ENCODE measurements at places on chromosomes 6 and 20.

- no peak for DNase-seq
Measured at GRCh38 chr6:116102873-116103272, 2.2 kb downstream of the NT5DC1 start.

DNA sequence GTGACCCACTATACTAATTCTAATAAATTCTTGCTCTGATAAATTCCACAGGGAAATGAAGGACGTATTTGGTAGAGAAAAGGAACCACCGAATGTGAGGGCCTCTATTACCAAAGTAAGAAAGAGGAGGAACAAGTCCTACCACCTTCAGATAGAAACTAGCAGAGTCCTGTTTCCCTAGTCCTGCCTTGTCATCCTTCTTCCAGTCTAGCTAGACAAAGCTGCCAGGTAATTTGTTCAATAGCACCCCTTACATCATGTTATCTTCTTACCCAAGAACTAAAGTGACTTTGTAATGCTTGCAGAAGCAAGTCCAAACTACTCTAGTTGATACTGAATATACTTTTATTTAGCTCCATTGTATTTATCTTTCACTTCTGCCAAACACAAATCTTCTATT lies 29.3 kb upstream of the FAM83B start:
- no peak for DNase-seq

DNA sequence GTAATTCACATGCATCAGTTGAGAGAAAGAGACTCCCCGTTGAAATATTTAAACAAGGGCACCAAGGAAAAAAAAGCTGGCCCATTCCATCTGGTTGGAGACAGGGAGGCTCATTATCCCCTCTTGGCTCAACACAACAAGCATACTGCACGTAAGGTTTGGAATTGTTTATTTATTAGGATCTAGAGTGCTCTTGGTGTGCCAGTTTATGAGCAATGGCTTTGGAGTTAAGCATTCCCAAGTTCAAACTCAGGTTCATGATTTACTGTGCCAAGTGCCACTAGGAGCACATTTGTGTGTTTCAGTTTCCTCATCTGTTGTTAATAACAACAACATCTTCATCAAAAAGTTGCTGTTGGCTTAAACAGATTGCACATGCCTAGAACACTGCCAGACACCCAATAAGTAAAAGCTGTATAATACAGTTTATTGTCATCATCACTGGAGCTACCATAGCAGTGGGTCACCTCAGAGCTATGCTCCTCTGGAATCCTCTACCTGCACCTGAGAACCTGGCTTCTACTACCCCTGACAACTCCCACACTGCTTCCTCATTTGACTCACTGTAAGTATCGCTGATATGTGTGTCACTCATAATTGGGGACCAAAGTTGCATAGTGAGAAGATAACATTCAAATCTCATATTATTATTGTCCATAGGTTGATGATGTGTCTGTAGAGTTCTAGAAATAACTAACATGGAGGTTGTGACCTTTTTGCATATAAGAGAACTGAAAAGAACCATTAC lies 5.4 kb downstream of the SLC17A3 start:
- DNase-seq, result no peak

DNA sequence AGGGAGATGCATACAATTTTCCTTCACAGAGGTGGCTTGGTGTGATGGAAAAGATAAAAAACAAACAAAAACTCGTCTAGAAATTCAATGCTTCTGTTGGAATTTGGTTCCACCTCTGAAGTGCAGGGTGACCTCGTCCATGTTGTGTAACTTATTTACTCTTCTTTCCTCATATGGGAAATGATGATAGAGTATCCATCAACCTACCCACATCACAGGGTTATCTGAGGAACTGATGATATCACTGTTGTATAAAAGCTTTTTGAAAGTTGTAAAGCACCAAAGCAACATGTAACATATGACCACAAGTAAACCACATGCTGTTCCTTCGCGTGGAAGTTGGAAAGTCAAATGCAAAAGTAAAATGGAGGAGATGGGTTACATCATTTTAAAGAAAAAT lies 212.0 kb upstream of the SGK1 start:
- no peak for DNase-seq

DNA sequence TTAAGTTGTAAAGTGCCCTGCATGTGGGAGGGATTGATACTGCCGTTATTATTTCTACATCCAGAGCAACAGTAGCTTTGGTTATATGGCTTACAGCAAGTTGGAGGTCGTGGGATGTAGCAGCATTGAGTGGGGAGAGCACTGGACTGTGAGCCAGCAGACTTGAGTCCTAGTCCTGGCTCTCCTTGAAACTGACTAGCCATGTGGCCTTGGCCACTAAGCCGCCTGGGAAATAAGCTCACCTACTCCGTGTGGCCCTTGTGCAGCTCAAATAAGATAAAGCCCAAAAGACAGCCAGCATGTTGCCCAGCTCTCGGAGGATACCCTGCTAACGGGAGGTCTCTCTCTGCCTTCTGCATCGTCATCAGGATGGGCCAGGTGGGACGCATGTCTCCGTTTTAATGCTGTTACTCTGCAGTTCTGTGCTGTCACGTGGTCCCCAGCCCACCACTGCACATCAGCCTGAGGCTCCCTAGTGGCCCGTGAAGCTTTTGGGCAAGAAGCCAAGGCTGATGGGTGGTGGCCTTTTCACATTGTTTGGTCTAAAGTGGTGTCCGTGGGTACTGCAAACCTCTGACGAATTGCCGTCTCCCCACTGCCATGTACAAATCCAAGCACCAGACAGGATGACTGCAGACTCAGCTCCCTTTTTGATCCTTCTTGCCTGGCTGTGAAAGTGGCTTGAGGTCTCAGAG lies 7.9 kb downstream of the EPB41L1 start:
- no peak for DNase-seq

- no peak for DNase-seq
Measured at GRCh38 chr6:154865291-154865690, 129.8 kb upstream of the TIAM2 start.

DNA sequence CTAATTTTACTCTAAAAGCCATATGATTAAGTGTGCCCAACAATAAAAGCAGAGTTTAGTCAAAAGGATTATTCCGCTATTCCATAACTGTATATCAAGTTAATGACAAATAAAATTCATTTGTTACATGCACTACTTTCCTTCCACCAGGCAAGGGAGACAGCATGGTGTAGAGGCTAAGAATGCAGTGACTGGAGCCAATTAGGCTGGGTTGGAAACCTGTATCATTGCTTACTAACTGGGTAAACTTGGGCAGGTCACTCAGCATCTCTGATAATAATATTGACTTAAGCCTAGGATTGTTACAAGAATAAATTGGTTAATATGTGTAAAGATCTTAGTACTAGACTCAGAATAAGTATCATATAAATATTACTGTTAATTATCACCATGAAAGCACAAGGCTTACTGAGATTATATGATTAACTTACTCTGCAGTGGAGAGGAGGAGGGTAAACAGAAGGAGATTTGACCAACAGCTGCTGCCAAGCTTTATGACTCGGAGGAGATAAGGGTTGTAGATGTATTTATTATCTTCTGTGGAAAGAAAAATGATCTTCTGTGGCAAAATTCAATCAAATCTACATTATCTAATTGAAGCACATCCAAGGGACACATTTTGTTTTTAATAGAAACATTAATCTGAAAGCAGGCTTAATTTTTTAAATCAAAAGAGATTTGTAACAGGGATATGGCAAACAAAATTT lies 1459.9 kb downstream of the GRIK2 start:
- no peak for DNase-seq

GRCh38 chr6:44021589-44022295 lies 105.5 kb downstream of the MRPL14 start:
- no peak for DNase-seq

DNA sequence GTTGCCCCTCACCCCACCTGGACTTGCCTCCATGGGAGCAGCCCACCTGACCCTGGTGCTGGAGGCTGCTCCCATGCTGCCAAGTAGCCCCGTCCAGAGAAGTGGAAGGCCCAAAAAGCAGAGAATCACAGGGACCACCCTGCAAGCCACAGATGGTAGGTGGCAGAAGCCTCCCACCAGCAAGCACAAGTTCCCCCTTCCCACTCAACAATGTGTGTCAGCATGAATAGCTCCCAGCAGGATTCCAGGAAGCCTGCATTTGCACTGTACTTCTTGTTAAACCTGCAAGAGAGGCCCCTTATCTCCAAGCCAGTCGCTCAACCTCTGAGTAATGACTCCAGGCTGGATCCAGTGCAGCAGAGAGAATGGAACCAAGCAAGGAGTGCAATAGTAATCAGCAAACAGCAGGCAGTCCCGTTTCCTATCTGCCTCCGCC lies 180.8 kb upstream of the CST7 start:
- DNase-seq, result no peak

- no peak for DNase-seq
Measured at GRCh38 chr6:4299476-4299875, 164.1 kb upstream of the ECI2 start.

- DNase-seq, result no peak
Measured at GRCh38 chr6:18330548-18331081, 56.5 kb upstream of the RNF144B start.

DNA sequence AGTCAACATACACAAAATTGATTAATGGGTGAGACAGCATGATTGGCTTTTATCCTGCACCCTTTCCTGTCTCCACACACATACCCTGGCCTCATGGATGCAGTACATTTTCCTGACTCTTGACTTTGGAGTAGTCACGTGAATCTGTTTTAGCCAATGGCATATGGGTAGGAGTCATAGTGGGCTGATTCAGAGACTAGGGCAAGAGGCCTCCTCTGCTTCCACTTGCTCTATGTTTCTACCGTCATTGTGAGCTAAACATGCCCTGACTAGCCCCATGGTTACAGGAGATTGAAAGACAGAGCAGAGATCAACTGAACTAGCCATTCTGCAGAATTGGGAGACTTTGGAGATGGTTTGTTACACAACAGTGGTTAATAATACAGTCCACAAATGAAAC lies 850.0 kb downstream of the DHX35 start:
- no peak for DNase-seq

DNA sequence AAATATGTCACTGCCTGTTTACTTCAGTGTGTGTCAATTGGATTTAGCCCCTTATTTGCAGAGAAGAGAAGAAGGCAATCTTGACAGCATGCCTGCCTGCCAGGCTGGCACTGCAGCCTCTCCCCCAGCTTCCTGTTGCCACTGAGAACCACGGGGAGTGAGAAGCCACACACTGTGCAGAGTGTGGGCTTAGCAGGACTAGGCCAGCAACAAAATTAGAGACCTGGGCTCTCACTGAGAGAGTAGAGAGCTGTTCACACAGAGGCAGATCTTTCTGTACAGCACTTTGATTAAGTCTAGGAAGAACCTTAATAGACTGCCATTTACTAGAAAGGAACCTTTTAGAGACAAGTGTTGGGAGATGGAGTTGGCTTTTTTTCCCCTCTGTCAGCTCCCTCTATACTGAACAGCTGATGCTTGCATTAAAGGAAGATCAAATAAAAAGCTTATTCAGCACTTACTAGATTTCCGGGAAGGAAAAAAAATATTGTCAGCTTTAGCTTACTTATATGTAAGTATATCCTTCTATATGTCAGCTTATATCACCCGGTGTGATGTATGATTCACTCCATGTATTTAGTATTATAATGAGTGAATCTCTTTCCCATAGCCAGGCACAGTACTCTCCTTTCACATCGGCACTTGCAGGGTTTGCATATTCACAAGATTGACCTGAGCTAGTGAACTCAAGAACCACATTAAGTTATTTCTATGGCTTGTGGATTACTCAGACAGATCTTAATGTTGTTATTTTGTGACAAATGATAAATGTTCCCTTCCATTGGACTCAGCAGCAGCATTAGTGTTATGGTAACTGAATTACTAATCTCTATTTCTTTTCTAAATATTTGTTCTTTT lies 851.0 kb upstream of the EPHA7 start:
- no peak for DNase-seq

GRCh38 chr6:18242062-18242851 lies 22.1 kb downstream of the DEK start:
- no peak for DNase-seq

DNA sequence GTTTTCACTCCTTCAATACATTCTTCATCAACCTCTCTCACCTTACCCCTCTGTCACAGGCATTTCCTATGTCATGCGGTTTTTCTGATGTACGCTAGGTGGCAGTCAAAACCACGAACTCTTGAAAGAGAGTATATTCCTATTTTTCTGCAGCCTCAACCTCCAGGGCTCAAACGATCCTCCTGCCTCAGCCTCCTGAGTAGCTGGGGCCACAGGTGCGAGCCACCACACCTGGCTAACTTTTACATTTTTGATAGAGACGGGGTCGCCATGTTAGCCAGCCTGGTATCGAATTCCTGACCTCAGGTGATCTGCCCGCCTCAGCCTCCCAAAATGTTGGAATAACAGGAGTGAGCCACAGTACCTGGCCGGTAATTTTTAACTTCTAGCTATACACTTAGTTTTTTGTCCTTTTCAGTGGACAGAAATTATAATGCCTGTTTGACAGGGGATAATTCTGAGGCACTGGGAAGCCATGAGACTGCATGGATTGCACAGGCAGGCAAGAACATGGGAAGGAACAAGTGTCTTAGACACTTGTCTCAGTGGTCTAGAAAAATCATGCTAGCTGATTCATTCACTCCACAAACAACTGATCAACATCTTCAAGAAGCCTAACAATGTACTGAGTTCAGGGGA lies 22.5 kb upstream of the HFE start:
- DNase-seq, result peak; percentile 30

DNA sequence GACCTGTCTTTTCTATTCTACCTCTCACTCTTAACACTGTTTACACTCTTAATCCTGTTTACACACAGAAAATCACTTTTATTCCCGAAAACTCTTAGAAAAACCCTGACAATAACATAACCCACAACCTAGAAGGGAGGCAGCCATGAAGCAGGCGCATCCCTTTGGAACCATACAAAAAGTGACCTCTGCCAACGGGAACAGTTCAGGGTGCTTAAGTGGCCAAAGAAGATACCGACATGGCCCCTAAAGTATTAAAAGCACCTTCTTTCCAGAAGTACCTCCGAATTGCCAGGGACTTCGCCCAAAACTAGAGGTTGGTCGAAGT lies 490 bp downstream of the MMUT start:
- no peak for DNase-seq

GRCh38 chr20:51354191-51354768 lies 188.2 kb downstream of the NFATC2 start:
- DNase-seq, result no peak

DNA sequence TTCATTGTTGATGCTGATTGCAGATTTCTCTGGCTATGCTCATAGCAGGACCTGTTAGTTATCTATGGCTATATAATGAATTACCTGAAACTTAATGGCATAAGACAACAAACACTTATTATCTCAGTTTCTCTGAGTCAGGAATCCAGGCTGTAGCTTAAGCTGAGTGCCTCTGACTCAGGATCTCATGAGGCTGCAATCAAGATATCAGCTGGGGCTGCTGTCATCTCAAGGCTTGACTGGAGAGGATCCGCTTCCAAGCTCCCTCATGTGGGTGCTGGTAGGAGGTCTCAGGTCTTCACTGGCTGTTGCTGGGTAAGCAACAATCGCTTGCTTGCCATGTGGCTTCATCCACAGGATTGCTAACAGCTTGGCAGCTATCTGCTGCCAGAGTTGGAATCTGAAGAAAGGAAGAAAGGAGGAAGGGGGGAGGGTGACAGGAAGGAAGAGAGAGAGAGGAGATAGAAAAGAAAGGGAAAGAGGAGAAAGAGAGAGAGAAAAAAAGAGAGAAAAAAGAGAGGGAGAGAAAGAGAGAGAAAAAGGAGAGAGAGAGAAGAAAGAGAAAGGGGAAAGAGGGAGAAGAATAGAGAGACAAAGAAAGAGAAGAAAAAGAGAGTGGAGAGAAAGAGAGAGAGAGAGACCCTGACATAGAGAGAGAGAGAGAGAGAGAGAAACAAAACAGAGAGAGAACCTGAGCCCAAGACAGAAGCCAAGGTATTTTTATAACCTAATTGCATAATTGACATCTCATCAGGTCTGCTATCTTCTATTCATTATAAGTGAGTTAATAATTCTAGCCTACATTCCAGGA lies 579.0 kb upstream of the BTBD3 start:
- no peak for DNase-seq

GRCh38 chr6:41171908-41172307 lies 9.0 kb upstream of the TREM2 start:
- DNase-seq, result no peak

Data from hindlimb muscle (tissue), 1 donor.